ENCODE measurements at places on chromosomes 5 and 9.
A peak's percentile ranks its signal among the peaks of the same experiment; 100 is the strongest.

DNA sequence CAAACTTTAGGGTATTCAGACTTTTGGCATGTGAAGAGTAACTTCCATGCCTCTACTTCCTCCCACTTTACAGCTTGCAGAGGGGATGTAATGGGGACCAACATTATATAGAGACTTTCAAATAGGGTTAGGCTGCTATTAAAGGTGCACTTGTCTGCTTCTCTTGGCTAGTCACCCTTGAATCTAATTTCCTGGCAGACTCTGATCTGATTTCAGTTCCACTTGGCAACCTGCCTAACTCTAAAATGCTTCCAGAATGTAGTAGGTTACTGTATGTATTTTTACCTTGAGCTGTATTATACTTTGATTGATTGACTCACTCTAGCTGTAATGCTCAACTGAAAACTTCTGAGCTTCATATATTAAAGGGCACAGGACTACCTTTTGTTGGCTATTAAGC lies 693.4 kb downstream of the KCTD16 start:
- no peak for DNase-seq

DNA sequence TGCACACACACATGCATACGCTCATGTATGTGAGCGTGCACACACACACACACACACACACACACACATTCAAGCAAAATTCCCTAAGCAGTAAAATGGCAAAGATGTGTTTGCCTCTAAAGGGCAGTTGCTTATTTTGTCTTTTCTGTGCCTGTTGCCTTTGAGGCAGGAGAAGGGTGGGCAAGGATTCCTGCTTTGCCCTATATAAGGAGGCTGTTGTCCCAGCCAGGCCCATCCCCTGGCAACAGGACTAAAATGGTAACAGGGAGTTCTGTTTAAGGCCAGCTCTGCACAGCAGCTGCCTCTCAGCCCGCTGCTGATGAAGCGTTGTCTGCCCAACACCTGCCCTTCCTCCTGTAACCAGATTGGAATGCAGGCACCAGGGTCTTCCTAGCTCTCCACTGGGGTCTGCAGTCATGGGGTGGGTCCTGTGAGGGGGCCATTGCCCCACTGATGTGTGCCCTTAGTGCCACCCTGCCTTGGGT lies 64.4 kb downstream of the PPARGC1B start:
- DNase-seq, result no peak

DNA sequence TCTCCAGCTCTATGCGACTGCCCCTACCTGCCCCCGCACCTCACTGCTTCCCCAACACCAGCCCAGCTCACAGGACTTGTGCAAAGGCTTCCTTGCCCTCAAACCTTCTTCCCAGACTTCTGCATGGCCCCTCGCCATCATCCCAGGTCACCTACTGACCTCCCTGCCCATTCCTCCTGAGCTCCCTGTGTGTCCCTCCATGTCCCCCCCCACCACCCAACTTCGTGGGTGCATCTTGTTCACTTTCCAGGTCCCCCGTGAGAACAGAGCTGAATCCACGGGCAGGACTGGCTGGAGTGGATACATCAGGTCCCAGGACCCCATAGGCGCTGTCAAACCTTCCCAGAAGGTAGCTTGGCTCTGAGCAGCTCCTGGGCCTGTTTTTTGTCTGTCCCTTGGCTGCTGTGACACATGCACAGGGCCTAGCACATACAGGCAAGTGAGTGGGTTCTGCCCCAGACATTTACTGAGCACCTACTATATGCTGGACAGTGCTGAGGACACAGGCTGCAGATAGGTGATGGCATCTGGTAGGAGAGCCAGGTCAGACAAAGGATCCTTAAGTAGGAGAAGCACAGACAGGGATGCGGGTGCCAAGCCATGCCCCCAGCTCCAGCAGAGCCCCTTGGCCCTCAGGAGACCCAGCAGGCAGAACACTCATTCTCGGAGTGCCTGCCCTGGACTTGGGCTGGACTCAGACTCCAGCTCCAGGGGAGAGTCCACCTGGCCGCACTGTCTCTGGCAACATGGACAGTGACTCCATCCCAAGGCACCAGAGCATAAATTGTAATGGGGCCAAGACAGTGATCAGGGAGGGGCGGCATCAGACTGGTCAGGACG lies 15.0 kb downstream of the NINJ1 start:
- no peak for DNase-seq

- DNase-seq, result no peak
These were observed 400.4 kb upstream of the KIF2A start for GRCh38 chr5:61905613-61906012.

DNA sequence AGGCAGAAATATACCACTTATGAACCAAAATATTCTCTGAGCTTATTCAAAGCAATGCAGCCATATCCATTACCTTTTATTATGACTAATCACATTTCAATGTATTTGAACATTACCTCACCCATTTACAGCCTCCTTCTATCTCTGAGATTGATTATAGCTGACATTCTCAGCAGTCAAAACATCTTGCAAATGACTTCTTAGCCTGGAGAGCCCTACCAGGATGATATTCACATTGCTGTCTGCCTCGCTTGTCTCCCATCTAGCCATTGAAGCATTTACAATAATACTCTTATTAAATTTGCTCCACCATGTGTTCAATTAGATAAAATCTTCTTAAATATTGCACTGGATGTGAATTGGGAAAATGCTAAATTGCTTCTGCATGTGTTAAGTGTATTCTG lies 1879.9 kb upstream of the ACO1 start:
- no peak for DNase-seq

DNA sequence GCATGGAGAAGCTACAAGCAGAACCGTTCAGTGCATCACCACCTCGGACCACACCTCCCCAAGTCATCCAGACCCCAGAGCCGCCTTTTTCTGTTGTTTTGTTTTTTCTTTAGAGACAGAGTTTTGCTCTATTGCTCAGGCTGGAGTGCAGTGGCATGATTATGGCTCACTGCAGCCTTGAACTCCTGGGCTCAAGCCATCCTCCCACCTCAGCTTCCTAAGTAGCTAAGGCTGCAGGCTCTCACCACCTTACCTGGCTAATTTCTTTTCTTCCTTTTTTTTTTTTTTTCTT lies 13.5 kb upstream of the SFXN1 start:
- no peak for DNase-seq

DNA sequence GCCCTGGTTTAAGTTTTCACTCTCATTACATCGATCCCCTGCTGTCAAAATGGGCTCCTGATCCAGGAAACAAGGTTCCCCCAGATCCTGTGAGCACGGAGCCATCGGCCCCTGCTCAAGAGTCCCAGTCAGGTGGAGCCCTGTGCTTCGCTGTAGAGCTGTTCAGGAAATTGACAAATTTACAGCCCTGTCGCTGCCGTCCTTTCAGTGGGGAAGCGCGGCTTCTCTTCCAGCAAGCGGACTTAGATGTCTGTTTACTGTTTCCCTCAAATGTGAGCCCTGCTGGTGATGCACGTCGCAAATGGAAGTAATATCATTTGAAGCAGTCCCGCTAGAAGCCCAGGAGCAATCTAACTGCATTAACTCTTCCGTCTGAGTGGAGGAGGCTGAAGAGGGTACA lies 760.9 kb upstream of the WWC1 start:
- DNase-seq, result no peak

- no peak for DNase-seq
These were observed 106.7 kb downstream of the OXCT1 start for GRCh38 chr5:41763574-41763973.

- peak; percentile 40 for DNase-seq
These were observed 37.7 kb downstream of the NR2F1 start for GRCh38 chr5:93620487-93621326.

- DNase-seq, result no peak
These were observed 7.2 kb downstream of the NRG2 start for GRCh38 chr5:140035881-140036280.

GRCh38 chr9:123033352-123033751 lies at the start of gene GPR21:
GPR21 (plus strand) TSS chr9:123033667; CDS start chr9:123034567, 900 bp downstream.
- no peak for DNase-seq

GRCh38 chr5:29719171-29719570 lies 1474.3 kb upstream of the CDH6 start:
- no peak for DNase-seq

- DNase-seq, result no peak
These were observed 56.6 kb downstream of the WHRN start for GRCh38 chr9:114448706-114449105.

DNA sequence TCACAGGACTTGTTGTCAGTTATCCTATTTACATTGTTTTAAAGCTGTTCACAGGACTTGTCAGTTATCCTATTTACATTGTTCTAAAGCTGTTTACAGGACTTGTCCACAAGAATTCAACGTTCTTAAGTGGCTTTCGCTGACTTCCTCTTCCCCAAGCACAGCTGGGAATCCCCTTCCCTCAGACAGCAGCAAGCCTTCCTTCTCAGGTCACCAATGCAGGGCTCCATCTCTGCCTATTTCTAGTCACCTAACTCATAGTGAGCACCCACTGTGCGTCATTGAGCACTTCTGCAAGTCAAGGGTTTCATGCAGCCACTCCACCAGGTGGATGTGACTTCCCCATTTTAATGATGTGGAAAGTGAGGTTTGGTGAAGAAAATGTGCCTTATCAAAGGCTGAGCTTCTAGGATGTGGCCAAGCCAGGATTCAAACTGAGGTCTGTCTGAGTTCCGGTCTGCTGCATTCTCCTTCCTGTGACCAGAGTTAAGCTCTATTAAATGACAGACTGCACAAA lies 109.8 kb upstream of the ZNF462 start:
- no peak for DNase-seq

GRCh38 chr5:66585291-66585690 lies 10.9 kb upstream of the MAST4 start:
- DNase-seq, result no peak

DNA sequence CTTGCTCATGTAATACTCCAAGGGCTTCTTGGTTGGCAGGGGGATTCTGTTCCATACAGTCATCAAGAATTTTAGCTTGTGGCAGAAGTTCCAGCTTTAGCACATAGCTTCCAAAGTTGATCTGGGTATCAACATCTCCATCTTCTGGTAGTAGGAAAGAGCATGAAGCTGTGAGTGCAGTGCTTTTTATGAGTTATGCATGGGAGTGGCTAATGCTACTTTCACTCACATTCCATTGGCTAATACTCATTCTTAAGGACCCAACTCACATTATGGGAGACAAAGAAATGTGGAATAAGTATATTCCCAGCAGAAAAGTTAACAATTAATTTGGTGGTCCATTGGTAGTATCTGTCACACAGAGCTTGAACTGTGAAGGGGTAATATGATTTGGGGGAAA lies 194.2 kb upstream of the CHD1 start:
- DNase-seq, result no peak

DNA sequence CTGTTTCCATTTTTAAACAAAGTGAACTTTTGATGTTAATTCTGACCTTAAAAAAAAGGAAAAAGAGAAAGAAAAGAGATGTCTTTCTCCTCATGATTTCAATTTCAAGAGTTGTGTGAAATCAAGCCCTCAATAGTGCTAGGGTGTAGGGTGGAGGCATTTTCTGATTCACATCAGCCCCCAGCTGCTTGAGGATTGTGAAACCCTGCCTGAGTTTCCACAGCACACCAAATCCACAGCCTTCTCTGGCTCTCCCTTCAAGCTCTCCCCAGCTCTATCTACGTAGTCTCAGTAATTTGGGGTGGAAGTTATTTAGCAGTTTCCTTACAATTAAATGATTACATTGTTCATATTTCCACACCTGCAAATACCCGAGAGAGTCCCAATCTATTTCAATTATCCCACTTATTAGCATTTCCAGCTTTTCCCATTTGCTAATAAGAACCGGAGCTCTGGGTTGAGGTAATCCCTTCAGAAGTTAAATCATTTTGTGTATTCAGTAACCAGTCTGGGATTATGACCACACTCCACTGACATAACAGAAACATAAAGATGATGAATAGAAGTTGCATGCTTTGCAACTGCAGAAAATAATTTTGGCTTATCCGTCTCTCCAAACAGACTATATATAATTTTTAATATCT lies 54.9 kb downstream of the MTX3 start:
- DNase-seq, result no peak

GRCh38 chr9:119289740-119290433 lies 79.3 kb downstream of the BRINP1 start:
- peak; percentile 11 for DNase-seq

Data from memory B cell (primary cell).